ENCODE measurements at places on chromosomes 12 and 14.

GRCh38 chr12:112282920-112283319 lies 99.3 kb downstream of the HECTD4 start:
- no peak for DNase-seq

GRCh38 chr12:49108958-49109404 lies 1.7 kb downstream of the LMBR1L start:
- no peak for DNase-seq

GRCh38 chr12:109702111-109702841 lies 11.3 kb upstream of the FAM222A start:
- no peak for DNase-seq

GRCh38 chr12:113208041-113208934 lies 13.0 kb upstream of the TPCN1 start:
- no peak for DNase-seq

DNA sequence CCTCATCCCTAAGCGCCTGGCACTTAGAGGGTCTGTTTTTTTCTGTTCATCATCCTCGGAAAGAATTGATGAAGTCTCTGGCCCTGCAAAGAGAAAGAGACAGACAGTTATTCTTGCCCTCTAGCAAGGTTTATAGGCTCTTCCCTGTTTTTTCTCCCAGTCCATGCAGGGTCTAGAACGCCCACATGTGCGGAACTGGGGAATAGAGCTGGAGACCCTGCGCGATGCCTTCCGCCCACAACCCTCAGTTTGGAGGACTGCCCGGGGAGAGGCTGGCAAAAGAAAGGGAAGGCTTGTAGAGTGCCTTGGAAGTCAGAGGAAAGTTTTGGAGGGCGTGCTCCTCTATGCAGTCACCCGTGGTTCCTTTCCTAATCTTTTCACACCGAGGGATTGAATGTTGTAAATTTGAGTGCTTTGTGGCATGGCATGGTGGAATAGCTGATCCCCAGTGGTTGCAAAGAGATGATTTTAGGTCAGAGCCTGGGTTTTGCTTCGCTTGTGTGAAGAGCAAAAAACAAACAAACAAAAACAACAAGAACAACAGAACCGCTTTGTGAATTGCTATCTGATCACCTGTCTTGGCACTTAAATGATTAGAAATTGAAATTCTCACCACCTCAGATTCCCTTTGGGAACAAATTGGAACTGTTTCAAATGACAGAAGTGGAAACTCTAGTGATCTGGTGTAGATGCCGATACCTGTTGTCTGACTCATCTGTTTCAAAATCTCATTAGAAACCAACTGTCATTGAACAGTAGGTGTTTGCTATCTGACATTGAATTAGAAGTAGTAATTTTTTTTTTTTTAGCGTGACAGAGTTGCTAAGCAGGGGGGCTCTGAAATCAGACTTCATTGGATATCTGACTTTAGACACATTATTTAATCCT lies 947 bp downstream of the GAS2L3 start:
- no peak for DNase-seq

GRCh38 chr12:42288544-42288943 lies 37.4 kb downstream of the ZCRB1 start:
- DNase-seq = no peak

DNA sequence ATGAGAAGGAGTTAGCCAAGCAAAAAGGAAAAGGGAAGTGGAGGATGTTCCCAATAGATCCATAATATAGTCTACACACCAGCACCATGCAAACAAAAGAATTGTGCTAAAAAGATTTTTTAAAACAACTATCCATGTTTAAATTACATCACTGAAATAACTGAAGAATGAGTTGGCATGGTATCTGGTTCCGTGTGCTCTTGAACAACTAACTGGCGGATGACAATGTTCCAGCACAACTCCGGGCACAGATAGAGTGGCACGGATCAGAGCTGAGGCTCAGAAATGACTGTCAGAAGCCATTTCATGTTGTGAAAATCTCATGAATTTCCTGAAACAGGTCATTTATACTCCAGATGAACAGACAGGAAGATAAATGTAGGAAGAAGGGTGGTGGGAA lies 153.1 kb downstream of the HMGA2 start:
- no peak for DNase-seq

DNA sequence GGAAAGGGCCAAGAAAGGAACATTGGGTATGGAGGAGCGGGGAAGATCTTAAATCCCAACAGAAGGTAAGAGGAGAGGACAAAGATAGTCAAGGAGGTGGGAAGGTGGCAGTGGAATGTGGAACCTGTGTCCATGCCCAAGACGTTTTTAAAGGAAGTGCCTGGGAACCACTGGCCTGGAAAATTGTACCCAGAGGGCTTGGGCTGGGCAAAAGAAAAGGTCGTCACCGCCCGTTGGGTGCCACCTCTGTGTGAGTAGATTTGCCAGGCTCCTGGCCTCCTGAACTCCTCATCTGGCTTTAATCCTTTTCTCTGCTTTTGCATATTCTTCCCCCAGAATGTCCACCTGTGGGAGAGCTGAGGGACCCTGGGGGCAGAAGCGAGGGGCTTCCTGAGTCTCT lies 32.6 kb downstream of the JDP2 start:
- no peak for DNase-seq

- no peak for DNase-seq
These were observed 21.6 kb upstream of the AMN start for GRCh38 chr14:102900631-102901571.

GRCh38 chr12:72288911-72289310 lies 16.7 kb downstream of the TRHDE start:
- no peak for DNase-seq
